ENCODE measurements at places on chromosomes 11 and 22.

DNA sequence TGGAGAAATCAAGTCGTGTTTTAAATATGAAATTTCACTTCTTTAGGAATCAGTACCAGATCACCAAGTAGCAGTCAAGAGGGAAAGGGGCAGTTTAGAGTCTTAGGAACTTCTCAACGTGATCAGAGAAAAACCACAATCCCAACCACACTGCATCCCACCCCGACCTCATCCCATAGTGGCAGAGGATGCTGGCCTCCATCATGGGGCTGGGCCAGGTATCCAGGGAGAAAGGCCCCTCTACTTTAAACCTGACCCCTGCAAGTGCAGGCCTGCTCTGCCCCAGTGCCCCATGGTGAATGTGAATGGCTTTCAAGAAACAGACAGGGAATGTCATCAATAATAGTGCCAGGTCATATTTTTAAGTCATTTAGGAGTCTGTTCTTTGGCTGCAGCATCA is 12.1 kb downstream of the CHST1 start:
- DNase-seq: no peak

DNA sequence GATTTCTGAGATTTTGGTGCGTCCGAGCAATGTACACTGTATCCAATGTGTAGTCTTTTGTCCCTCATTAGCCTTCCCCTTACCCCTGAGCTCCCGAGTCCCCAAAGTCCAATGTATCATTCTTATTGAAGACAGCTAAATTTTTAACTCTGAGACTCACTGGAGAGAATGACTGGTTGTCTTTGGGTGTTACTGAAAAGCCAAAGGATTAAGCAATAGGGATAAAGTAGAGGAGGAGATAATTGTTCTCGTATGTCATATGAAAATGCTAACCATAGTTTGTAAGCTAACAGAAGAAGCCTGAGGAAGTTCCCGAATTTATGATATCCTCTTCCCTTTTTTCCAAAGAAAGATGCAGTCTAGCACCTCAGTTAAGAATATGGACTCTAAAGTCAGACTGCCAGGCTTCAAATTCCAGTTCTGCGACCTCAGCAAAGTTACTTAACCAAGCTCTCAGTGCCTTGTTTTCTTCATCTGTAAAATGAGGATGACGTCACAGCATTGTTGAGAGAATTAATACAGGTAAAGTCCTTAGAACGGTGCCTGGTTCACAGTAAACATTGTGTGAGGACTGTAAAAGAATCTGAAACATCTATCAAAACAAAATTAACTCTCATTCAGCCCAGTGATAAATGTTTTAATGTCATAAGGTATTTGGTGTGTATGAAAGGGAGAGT is 1.6 kb upstream of the MSANTD2 start:
- no peak for DNase-seq

DNA sequence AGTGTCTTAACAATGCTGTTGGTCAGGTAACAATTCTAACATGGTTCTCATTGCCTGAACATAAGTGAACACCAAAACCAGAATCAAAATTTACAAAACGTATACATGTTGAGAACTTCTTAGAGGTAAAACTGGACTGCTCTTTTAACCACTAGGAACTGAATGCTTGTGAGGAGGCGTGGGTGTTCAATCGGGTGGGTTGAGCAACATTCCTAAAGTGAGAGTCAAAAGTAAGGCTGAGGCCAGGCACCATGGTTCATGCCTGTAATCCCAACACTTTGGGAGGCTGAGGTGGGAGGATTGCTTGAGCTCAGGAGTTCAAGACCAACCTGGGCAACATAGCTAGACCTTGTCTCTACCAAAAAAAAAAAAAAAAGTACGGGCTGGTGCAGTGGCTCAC is 11.5 kb downstream of the PPME1 start:
- DNase-seq: no peak

DNA sequence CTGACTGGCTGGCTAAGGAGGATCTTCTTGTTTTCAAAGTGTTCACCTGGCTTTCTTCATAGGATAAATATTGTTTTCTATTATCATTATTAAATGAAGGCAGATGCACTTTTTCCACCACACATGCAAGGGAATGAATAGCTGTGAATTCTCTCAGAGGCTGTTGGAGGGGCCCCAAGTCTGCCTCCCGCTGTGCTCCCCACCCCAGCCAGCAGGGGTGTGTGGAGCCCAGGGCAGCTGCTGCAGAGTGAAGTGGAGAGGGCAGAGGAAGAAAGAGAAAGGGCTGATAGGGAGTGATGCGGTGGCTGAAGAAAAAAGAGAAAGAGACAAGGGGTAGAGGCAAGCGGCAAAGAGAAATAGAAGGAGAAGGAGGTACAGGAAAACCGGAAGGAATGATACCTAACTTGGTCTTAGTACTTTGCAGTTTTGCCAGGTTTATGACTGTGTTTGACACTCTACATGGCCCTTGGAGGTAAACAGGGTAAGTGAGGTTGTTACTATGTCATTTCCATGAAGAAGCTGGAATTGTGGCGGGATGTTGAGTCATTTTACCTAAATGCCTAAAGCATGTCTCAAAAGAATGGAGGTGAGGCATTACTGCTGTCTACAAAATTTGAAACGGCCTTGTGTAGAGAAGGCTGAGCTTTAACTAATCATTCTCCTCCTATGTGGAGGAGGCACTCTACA is 145.7 kb upstream of the B3GAT1 start:
- DNase-seq: no peak

DNA sequence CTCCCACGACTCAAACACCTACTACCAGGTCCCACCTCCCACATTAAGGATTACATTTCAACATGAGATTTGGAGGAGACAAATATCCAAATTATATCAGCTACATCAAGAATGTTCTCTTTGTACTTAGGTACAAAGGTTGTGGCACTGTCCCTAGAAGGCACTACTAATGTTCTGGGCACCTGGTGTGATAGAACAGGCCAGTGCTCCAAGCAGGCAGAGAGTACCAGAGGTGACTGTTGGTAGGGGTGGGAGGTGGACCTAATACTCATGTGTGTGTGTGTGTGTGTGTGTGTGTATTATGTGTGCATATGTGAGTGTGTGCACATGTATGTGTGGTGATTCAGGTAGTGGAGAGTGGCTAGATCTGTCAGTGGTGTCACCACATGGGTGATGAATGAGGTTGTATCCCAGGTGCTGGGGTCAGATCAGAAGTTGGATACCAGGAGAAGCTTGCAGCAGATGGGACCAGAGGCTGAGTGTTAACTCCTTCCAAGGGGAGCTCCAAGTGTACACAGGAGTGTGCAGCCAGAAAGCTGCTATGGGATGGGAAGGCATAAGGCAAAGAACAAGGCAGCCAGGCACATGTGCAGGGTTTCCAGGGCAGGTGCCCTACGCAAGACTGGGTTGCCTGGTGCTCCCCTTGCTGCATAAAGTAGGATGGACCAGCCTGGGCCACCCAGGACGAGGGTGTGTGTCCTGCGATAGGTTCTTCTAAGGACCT is 17.7 kb upstream of the NNMT start:
- DNase-seq: no peak

- no peak for DNase-seq
Observed at GRCh38 chr11:118524757-118525470, 2.4 kb upstream of the TTC36 start.

- no peak for DNase-seq
Observed at GRCh38 chr11:6654281-6655019, 1.2 kb downstream of the DCHS1 start.

- DNase-seq: no peak
Observed at GRCh38 chr11:33474866-33475265, 217.7 kb downstream of the HIPK3 start.

DNA sequence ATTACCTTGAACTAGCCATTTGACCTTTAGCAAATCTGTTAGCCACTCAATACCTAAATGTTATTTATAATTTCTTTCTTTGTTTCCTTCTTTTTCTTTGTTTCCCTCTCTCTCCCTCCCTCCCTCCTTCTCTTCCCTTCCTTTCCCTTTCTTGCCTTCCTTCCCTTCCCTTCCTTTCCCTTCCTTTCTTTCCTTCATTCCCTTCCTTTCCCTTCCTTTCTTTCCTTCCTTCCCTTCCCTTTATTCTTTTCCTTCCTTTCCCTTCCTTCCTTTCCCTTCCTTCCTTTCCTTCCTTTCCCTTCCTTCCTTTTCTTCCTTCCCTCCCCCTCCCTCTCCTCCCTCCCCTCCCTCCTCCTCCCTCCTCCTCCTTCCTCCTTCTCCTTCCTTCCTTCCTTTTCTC is 75.7 kb upstream of the KCNA4 start:
- no peak for DNase-seq

- no peak for DNase-seq
Observed at GRCh38 chr11:35267504-35267903, 128.5 kb downstream of the CD44 start.

DNA sequence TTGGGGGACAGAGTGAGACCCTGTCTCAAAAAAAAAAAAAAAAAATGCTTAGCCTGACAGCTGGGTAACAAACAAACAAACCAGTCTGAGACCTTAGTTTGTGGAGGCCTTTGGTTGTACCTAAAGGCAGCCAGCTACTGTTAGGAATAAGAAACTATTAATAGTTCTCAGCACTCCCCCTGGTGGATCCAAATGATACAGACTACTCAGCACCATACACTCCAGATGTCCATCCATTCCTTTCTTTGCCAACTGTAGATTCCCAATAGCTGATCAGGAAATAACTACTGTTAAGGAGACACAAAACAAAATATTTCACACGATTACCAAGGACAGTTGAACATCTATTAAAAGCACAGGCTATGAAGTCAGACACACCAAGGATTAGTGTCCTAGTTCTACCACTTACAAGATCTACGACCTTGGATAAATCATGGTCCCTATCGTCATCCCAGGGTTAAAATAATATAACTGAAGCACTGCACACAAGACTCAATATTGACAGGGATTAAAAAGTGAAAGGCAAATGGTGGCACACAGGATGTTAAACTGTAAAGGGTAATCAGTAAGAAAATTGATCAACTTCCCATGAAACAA is 17.2 kb downstream of the CLDN25 start:
- no peak for DNase-seq

GRCh38 chr22:47000256-47000655 is 237.8 kb downstream of the TBC1D22A start:
- no peak for DNase-seq

GRCh38 chr11:62487738-62488551 is 58.7 kb downstream of the AHNAK start:
- no peak for DNase-seq

GRCh38 chr11:44434191-44434590 is 124.3 kb upstream of the ALX4 start:
- no peak for DNase-seq

DNA sequence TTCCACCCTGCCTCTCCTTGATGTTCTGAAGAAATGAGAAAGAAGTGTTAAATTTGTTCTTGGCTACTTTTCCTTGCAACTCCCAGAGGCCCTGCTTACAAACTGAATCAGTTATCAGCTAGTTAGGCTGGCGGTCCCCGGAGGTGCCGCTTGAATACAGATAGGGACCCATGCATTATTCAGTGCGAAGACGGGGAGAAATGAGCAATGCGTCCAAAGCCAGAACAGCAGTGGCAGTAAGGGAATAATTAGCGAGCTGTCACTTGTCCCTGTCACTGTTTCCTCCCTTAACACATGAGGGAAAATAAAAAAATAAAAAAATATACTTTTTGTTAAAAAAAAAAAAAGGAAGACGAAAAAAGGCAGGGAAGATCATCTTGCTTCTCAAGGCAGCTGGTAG is 528.1 kb downstream of the MN1 start:
- no peak for DNase-seq

DNA sequence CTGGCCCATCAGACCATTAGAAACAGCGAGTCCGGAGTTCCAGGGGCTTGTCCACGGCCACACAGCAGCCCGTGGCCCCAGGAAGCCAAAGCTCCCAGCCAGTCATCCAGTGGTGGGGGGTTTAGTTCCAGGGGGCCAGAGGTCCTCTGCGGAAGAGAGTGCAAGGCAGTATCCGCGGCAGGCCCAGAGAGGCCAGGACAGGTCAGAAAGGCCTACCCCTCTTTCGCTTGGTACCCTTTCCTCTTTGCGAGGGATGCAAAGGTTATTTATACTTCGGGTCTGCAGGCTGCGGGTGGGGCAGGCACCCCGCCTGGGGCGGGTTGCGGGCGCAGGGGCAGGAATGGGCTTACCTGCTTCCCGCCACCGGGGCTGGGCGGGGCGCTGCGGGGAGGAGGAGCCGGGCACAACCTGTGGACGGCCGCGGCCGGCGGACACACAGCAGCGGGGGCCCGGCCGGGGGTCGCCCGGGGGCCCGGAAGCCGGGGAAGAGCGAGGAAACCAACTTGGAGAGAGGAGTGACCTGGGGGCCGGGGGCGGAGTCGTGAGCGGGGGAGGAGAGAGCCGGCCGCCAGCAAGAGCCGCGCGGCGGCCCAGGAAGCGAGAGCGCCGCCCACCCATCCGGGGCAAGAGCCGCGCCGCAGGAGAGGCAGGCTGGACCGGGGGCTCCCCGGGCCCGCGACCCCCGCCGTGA is at the start of gene SH3BP1:
Gene SH3BP1, plus strand, starts transcription at position 600 of the 691 bp plus-strand sequence. CDS start 119 bp downstream, outside the sequence.
- peak; percentile 59 for DNase-seq

- no peak for DNase-seq
Observed at GRCh38 chr11:57073128-57073527, 84.4 kb downstream of the OR5AK2 start.

DNA sequence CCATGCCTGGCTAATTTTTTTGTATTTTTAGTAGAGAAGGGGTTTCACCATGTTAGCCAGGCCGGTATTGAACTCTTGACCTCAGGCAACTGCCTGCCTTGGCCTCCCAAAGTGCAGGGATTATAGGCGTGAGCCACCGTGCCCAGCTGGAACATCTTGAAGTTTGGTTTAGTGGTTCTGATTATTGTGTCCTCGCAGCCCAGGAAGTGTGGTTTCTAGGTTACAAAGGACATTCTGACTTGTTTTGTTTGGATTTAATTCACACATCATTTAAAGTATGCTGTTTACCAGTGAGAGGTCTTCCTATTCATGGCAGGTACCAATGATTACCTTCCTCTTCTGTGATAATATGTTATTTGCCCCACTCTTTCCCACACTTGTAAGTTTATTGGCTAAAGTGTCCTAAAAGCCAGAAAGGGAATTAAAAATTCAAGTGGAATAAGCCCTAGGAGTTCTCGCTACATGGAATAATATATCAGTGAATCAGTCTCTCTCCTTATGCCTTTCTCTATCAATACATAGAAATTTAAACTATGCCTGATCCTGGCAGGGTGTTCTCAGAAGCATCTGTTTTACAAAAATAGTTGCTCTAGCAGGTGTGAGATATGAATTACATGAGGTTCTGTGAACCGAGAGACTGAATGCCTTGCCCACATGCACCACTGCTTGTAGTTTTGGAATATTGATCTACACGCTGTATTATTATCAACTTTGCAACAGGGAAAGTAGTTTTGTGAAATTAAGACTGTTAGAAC is 263.1 kb downstream of the DDX10 start:
- no peak for DNase-seq

- no peak for DNase-seq
Observed at GRCh38 chr11:30395751-30396150, 72.8 kb downstream of the ARL14EP start.

GRCh38 chr22:22485524-22485923 is 23.0 kb downstream of the ZNF280B start:
- no peak for DNase-seq
